CD4-positive, alpha-beta T cell treated with Interleukin-6 at 100 ng/mL for 8 hours (primary cell): ENCODE measurements at places on chromosomes 1 and 21.

DNA sequence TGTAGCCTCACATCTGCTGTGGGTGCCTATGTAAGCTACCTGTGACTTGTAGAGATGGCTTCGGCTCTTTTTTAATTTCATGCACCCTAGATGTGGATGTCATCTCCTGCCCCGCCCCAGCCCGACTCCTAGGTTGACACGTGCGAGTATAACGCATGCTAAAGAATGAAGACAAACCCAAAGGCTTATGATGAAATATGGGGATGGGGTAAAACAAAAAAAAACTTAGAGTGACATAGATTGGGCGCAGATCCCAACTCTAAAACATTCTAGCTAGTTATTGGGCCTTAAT, 613 bp upstream of the ERO1B start:
- peak; percentile 42 for DNase-seq

GRCh38 chr21:14124266-14124665, 86.5 kb downstream of the LIPI start:
- no peak for DNase-seq

DNA sequence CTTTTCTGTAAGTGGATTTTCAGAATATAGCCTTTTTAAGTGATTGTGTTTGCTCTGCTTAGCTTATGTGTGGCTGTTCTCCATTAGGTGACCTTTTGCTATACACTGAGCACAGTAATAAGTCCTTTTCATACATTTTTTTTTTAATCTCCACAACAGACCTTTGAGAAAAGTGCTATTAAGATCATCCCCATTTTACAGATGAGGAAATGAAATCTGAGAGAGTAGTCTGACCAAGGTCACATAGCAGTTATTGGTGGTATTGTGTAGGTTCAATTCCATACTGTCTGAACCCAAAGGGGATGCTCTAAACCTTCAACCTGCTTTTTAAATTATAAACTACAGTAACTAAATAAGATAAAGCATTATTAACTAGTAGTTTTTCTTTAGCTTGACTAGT, 1.7 kb downstream of the PRRC2C start:
- no peak for DNase-seq

GRCh38 chr1:14875524-14876509, 277.3 kb downstream of the KAZN start:
- no peak for DNase-seq

DNA sequence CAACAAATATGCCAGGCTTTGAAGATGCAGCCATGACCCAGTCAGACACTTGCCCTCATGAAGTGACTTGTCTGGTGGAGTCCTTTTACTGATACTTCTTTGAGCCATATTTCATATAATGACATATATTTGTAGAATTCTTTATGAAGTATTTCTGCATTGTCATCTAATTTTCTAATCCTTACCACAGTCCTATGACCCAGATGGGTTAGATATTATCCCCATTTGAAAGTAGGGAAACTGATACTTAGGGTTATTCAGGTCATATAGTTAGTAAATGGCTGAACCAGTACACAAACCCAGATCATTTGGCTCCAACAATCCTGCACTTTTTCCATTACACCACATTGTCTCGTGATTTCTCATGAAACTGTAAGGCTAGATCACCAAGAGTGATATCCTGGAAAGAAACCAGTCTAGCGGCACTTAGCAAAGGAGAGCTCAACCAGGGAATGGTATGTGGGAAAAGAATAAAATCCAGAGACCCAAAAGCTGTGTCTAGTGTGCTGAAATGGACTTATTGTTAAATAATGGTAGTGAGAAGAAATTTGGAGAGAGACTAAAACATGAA, 49.6 kb downstream of the ZFYVE9 start:
- DNase-seq, result no peak

DNA sequence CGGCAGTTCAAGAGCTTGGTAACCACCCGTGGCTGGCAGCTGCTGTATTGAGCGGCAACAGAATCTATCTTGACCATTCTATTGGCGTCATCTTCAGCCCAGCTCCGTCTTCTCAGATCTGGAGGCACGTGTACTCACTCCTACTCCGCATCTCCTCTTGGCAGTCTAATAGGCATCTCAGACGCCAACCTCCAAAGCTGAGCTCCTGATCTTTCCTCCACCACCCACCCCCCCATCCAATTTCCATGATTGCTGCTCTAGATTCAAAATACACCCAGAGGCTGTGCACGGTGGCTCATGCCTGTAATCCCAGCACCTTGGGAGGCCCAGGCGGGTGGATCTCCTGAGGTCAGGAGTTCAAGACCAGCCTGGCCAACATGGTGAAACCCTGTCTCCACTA, 84.6 kb upstream of the CASZ1 start:
- no peak for DNase-seq

DNA sequence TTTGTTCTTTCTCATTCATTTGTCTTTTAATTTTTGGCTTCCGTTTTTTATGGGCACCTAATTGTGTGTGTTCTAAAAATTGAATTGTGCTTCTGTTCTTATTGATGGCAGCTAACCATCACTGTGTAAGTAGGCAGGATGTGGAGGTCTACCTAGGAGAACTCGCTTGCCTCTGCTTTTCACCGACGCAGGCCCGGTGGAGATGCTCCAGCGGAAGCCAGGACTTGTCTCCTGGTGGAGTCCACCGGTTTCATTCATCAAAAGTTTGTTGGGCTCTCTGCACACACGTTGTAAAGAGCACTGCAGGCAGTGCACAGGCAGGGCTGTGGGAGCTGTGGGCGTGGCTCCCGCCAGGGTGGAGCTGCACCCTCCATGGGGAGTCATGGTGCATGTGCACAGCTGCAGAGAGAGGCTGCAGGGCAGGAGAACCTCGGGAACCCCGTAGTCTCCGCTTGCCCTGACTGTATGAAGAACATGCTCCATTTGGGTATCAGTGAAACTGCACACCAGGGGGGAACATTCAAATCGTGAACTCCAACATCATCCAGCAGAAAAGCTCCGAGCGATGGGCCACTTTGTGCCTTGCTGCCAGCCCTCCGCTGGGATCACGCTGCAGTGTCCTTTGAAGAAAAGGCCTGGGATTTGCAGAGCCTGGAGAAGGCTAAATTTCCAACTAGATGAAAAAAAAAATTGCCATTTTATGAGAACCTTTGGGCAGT, 6.0 kb upstream of the C1orf174 start:
- no peak for DNase-seq

DNA sequence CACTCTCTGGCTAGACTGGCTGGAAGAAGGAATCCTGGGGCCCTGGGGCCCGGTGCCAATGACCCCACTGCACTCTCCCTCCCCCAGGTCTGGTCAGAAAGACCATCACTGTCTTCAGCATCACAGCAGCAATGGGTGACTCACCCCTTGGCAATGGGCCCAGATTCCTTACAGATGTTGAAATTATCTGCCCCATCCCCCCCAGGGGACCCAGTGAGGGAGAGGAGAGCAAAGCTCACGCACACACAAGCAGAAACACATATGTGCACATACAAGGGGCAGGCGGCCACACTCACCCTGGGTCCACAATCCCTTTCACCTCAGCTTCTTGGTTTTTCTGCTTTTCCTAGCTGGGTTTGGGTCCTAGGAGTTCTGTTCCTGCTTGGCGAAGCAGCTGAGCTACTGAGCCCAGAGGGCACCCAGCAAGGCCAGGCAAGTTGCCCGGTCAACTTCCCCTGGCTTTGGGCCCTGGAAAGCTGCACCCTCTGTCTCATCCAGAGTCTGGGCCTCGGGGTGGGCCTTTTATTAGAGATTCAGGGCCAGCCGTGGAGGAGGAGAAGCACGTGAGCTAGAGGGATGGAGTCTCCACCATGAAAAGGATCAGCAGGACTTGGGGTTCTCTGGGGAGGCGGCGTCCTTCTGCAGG, 2.6 kb downstream of the COL16A1 start:
- peak; percentile 18 for DNase-seq

GRCh38 chr1:66214901-66215300, 319.1 kb upstream of the SGIP1 start:
- DNase-seq, result peak; percentile 27

DNA sequence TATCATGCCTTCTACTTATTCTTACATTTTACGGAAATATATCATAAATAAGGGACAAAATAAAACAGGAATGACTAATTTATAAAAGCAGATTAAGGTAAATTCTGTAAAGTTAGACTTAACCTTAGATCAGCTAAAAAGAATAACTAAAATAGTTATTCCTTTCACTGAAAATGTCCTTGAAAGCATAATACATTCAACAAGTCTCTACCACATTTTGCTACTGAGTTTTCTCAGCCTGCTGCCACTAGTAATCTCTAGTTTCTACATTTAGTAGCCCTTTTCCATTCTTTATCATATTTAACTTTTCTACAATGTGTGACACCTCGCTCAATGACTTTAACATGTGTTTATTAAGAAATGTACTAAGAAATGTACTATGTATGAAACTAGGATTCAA, 89.0 kb downstream of the DENND1B start:
- no peak for DNase-seq

DNA sequence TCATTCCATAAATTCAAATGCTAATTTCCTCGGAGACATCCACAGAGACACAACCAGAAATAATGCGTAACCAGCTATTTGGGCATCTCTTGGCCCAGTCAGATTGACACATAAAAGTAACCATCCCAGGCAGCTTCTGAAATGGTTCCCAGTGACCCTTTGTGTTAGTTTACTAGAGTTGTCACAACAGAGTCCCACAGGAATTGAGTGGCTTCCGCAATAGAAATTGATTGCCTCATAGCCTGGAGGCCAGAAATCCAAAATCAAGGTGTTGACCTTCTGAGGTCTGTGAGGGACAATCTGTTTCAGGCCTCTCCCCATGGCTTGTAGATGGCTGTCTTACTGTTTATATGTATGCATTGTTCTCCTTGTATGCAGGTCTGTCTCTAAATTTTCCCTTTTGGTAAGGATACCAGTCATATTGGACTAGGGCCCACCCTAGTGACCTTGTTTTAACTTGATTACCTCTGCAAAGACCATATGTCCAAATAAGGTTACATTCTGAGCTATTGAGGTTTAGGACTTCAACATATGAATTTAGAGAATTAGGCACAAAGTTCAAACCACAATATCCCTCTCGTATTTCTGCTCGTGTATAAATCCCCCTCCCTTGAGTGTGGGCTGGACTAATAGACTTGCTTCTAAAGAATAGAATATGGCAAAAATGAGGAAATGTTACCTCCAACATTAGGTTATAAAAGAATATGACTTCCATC, 78.2 kb upstream of the FGGY start:
- no peak for DNase-seq

DNA sequence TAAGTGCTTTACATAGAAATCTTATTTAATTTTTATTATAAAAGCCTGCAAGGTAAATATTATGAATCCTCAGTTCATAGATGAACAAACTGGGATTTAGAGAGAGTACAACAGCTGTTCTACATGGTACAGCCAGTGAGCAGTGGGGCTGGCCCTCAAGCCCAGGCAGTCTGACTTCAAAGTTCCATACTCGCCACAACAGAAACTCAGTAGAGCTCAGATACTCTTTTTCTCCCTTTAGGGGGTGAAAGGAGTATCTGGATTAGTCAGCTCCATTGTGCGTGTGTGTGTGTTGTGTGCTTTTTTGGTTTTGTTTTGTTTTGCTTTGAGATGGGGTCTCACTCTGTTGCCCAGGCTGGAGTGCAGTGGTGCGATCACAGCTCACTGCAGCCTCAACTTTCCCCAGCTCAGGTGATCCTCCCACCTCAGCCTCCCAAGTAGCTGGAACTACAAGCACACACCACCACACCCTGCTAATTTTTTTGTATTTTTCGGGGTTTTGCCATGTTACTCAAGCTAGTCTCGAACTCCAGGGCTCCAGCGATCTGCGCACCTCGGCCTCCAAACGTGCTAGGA, 378.5 kb downstream of the SMYD3 start:
- no peak for DNase-seq

DNA sequence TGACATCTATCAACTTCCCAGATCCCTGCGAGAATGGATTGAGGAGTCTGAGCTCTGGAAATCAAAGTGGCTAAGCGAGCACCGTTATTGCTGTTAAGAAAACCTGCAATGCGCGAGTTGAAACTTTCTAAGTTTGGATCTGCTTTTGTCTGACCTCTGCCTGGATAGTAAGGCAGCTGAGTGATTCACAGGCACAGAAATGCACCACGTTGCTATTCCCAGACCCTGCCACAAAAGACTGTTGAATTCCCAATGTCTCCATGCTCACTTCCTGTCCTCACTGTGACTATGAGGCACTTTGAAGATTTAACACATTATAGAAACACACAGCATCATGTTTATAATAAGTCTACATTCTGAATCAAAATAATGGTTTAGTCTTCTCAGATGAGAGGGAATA, 27.1 kb upstream of the CNIH3 start:
- no peak for DNase-seq

DNA sequence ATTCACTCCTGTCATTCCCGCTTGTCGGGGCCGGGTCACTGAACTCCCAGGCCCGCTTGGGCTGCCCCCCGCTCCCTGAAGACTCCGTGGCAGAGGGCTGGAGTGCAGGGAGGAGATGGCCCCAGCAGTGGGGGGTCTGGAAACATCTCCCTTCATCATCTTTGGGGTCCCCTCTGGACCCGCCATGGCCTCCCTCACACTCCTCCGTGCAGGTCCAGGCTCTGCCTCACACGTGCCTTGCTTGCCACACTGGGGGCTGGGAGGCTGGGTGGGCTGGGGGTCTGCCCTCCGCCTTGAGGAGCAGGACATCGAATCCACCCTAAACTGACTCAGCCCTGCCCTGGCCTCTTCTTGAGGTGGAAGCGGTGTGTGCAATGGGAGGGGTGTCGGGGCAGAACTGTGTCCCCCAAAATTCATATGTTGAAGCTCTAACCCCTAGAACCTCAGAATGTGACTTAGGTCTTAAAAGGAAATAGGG, 35.2 kb downstream of the POFUT2 start:
- no peak for DNase-seq

DNA sequence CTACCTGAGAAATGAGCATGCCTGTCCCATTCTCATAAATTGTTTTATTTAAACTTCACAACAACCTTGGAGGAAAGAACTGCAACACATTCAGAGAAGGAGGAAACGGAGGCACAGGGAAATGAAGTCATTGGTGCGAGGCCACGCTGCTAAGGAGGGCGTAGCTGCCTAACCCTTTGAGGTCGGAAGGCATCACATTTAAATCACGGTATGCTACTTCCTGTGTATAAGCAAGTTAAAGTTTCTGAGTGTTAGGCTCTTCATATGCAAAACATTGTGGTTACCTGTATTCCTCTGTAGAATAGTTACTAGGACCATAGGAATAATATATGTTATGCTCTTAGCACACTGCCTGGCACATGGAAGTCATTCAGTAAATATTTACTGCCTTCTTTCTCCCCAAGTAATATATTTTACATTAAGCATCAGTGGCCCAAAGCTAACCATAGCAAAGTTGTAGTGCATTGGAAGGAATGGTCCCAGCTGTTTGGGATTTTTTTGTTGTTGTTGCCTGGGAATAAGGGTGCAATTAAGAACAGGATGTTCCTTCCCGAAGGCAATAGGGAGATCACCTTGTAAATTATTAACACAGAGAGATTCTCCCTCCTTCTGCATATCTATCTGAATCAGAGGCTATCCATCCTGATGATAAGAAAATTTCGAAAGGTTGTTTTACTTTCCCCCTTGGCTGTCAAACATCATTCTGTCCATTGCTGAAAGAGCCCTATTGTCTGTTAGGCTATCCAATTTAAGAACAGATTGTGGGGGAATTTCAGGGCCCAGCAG, 192.2 kb upstream of the C8B start:
- DNase-seq, result no peak
